ENCODE measurements at places on chromosomes 12 and 14.
A peak's percentile ranks its signal among the peaks of the same experiment; 100 is the strongest.

DNA sequence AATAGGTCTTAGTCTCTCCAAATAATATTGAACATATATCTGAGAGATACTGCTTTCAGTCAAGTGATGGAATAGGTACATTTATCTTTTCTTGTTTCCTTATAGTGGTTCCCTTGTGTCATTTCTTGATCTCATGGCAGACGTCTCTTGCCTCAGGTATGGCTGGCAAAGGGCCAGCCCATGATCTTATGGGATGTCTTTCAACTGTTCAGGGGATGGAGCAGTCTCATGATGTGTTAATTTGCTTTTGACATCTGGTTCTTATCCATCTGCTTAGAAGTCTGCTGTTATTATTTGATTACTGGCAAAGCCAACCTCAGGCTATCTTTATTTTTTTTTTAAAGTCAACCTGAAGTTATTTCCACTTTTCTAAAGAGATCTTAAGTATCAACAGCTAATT lies 262.9 kb downstream of the TMEM117 start:
- DNase-seq, result peak; percentile 24

- DNase-seq, result no peak
These were observed 54.5 kb upstream of the VASH1 start for GRCh38 chr14:76706811-76707210.

DNA sequence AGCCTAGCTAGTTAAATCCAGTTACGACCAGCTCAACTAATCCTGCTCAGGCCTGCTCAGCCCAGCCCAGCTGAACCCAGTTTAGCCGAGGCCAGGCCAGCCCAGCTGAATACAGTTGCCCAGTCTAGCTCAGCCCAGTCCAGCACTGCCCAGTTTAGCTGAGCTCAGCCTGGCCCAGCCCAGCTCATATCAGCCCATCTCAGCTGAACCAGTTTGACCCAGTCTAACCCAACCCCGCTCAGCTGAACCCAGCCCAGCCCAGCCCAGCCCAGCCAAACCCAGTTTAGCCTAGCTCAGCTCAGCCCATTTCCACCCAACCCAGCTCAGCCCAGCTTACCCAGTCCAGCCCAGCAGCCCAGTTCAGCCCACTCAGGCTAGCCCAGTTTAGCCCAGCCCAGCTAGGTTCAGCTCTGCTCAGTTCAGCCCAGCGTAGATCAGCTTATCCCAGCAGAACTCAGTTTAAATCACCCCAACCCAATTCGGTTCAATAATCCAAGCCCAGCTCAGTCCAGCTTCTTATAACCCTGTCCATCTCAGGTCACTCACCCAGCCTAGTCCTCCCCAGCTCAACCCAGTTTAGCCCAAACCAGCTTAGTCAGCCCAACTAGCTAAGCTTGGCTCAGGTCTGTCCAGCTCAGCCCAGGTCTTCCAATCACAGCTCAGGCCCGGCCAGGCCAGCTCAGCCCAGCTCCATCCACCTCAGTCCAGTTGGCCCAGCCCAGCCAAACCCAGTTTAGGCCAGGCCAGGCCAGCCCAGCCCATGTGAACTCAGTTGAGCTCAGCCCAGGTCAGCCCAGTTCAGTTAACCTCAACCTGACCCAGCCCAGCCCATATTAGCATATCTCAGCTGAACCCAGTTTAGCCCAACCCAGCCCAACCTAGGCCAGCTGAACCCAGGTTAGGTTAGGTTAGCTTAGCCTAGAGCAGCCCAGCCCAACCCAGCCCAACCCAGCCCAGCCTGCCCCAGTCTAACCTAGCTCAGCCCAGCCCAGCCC lies 76.7 kb downstream of the TMEM121 start:
- DNase-seq, result no peak

DNA sequence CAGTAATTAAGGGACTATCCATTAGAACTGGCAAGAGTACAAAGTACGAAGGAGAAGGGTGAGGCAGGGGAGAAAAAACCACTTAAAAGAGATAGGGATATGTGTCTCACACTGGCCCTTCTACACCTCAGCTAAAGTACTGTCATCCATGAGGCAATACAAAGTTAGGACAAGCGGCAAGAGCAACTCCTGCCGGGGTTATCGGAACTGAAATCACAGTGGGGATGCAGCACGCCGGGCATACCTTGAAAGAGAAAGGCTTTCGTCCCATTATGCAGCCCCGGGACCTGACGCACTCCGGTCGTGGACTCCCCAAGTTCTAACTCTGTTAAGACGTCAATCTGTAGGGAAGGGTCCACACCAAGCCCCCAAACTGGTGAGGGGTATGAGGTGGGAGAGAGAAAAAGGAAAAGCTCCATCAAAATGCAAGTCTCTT lies 1.1 kb downstream of the NELL2 start:
- DNase-seq, result peak; percentile 23

- DNase-seq, result no peak
These were observed 6.9 kb downstream of the LETMD1 start for GRCh38 chr12:51055060-51055459.
